Gastrocnemius medialis (tissue), 4 donors: ENCODE measurements at places on chromosomes 7 and 10. TPM values are rescaled to one million over a fixed set of nuclear protein-coding genes. Genes with fewer than 3 reads are reported as not detected.

ANKRD1 gene
- 53.6 TPM for total RNA-seq

DNA sequence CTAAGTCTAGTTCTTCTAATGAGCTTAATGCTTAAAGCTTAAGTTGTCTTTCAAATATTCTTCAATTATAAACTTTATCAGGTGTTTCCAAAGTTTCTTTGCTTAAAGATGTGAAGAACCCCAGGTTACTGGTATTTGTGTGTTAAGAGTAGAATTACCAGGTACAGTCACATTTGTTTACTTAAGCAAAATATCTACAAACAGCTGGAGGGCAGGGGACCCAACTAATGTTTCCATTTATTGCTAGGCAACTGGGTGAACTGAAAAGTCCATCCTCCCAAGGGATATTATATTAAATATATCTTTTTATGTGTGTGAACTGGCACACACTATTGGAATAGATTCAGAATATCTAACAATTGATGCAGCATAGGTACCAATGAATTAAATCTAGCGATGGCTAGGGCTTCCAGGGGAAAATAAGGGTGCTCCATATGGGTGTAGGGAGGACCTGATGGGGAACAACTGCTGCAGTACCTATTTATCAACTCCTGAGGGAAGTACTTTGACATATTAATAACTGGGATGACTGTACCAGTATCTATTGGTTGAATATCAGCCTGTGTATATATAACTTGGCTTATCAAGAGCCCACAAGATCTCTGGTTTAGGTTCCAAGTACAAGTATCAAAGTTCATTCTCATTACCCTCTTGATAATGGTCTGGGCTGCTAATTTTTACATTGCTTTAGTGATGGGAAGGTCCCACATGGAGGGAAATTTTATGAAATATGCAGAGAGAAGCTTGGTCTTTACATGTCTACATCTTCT, 10.3 kb upstream of the AGR3 start:
- DNase-seq = no peak
- H3K4me3 ChIP-seq = no peak overlapping the region
- H3K4me1 ChIP-seq = no peaks in the 10 kb centered on the region
- no peak overlapping the region for H3K27ac ChIP-seq
- no peaks in the 10 kb centered on the region for H3K36me3 ChIP-seq
- H3K27me3 ChIP-seq = no peaks in the 10 kb centered on the region

DNA sequence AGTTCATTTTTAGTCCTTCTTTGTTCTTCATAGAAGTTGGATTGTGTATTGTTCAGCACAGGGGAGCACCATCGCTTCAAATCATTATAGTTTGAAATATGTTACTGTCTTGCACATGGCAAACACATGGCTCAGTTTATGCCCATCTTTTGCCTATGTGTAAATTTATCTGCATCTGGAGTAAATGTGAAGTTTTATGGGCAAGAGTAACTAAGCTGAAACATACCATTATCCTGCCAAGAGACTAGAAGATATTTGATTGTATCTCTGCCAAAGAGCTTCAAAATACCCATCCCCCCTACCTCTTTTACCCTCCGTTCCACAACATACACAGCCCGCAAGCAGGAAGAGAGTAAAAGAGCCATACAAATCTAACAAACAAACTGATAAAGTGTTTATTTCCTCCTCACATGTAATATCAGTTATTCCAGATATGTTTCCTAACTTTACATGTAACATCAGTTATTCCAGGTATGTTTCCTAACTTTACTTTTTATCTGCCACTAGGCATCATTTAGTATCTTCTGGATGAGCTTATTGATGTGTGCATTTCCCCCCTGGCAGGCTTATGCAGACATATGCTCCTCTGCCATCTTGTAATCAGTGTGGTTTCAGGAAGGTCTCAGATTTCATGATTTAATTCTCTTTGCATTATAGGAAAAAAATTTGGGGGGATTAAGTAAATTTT, 127.7 kb downstream of the SRI start:
- H3K4me3 ChIP-seq = no peak overlapping the region
- no peaks in the 10 kb centered on the region for H3K36me3 ChIP-seq
- no peaks in the 10 kb centered on the region for H3K27me3 ChIP-seq
- DNase-seq = no peak

GRCh38 chr10:77002872-77003271, 634.7 kb downstream of the KCNMA1 start:
- no peak for DNase-seq
- no peaks in the 10 kb centered on the region for H3K4me1 ChIP-seq
- H3K27ac ChIP-seq = no peak overlapping the region
- H3K36me3 ChIP-seq = no peaks in the 10 kb centered on the region

IPMK gene
- total RNA-seq = 3.0 TPM

PNLIP gene
- total RNA-seq = not detected

DNA sequence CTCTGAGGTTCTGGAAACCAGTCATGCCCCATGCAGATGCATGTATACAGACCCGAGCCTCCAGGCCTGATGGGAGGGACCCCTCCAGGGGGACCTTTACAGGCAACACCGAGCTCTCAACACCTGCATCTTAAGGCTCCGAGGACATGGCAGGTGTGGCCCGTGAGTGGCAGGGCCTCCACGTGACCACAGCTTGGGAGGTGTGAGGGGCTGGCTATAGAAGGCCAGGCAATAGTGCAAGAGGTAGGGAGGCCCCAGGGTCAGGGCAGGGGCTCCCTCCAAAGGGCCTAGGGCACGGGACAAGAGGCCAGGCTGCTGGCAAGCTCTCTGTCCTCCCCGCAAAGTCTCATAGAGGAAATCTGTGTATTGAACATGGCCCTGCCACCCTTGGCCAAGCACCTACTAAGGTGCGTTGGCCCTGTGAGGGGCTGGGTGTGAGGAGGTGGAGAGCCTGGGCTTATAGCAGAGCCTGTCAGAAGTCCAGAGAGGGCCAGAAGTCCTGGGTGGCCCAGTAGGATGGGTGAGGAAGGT, 134.2 kb downstream of the PTPN20 start:
- DNase-seq = no peak
- H3K36me3 ChIP-seq = no peaks in the 10 kb centered on the region
- no peak overlapping the region for H3K27ac ChIP-seq
- H3K4me1 ChIP-seq = peaks cover 4% of the 10 kb centered on the region
- no peaks in the 10 kb centered on the region for H3K27me3 ChIP-seq

GRCh38 chr10:88243836-88244730, 339.0 kb downstream of the RNLS start:
- DNase-seq = peak; percentile 76
- no peaks in the 10 kb centered on the region for H3K27me3 ChIP-seq
- H3K27ac ChIP-seq = peak overlapping the region; percentile 84
- peaks cover 42% of the 10 kb centered on the region for H3K4me1 ChIP-seq
- peak overlapping the region; percentile 35 for H3K4me3 ChIP-seq
- no peaks in the 10 kb centered on the region for H3K36me3 ChIP-seq

- no peaks in the 10 kb centered on the region for H3K4me1 ChIP-seq
- no peak overlapping the region for H3K4me3 ChIP-seq
- no peak overlapping the region for H3K27ac ChIP-seq
- H3K36me3 ChIP-seq = no peaks in the 10 kb centered on the region
Observed at GRCh38 chr7:131819891-131820290, 263.5 kb upstream of the PODXL start.

DNA sequence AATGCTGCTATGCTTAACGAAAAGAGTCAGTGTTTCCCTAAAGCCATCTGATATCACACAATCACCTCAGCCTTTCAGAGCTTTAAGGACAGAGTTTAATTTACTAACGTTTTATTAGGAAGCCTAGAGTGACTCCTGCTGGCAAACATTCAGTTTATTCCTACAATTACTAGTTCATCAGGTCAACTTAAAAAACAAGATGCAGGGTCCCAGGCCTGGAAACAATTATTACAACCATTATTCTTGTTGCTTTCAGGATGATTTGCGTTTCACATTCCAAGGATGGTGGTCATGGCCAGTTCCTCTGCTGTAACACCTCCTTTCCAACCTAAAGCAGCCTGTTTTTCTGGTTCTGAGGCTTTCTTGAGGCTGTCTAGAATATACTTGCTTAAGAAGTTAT, 1.5 kb upstream of the FAM53B start:
- no peak overlapping the region for H3K4me3 ChIP-seq
- no peak for DNase-seq
- no peaks in the 10 kb centered on the region for H3K36me3 ChIP-seq
- H3K27ac ChIP-seq = peak overlapping the region; percentile 92
- H3K27me3 ChIP-seq = no peaks in the 10 kb centered on the region
- H3K4me1 ChIP-seq = peaks cover 34% of the 10 kb centered on the region

- peaks cover 12% of the 10 kb centered on the region for H3K4me1 ChIP-seq
- H3K27ac ChIP-seq = no peak overlapping the region
- no peaks in the 10 kb centered on the region for H3K27me3 ChIP-seq
- peak overlapping the region; percentile 61 for H3K4me3 ChIP-seq
Observed at GRCh38 chr10:15369256-15370211, 1.6 kb downstream of the FAM171A1 start.

DNA sequence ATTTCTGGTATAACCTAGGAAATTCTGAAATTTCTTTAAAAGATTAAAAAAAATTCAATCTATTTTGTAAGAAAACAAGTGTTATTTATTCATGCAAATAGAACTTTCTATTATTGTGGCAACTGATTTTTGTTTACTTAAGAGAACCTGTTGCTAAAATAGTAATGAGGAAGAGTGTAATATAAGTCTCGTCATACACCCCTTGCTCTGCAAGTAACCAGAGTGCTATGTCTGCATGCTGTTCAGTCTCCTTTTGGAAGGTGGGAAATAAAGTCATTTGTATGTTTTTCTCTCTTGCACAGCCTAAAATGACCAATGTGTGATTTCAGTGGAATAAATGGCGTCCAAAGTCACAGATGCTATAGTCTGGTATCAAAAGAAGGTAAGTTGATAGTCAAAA, 41.3 kb downstream of the PHTF2 start:
- H3K4me3 ChIP-seq = peak overlapping the region; percentile 25
- peaks cover 41% of the 10 kb centered on the region for H3K4me1 ChIP-seq
- no peaks in the 10 kb centered on the region for H3K36me3 ChIP-seq
- peak overlapping the region; percentile 79 for H3K27ac ChIP-seq

DKK1 gene
- total RNA-seq = not detected
